Fibroblast of skin of back (primary cell): ENCODE measurements at places on chromosomes 5 and 9.
A peak's percentile ranks its signal among the peaks of the same experiment; 100 is the strongest.

DNA sequence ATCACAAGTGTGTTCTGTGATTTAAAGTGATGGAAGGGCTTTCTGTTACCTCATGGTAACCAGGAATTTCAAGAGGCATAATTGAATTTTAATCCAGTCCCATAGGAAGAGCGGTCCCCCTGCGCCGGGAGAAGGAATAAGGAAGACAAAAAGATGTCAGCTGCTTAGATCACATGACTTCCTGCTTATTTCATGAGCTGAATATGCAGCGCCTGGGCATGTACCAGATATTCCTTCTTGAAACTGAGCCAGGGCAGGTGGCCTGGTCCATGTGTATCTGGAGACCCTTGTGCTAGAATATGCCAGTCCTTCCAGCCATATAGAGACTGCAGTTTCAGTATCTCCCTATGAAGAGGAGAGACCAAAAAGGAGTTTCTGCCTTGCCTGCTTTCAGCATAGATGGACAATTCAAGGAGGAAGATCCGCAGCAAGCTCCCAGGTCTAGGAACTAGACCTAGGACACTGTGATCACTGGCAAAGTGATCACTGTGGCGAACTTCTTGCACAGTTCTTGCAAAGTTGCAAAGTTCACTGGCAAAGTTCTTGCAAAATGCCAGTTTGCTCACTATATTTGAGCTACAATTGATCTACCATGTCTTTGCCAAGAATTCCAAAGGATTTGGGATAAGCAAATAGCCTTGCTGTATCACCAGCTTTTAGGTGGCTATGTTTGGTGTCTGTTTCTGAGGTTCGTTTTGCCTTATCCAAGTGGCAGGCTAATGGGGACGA lies 102.9 kb upstream of the PHYKPL start:
- DNase-seq, result no peak

- peak; percentile 43 for DNase-seq
Observed at GRCh38 chr9:15606643-15607472, 54.0 kb downstream of the CCDC171 start.

- DNase-seq, result no peak
Observed at GRCh38 chr5:113125371-113125770, 148.8 kb downstream of the DCP2 start.

DNA sequence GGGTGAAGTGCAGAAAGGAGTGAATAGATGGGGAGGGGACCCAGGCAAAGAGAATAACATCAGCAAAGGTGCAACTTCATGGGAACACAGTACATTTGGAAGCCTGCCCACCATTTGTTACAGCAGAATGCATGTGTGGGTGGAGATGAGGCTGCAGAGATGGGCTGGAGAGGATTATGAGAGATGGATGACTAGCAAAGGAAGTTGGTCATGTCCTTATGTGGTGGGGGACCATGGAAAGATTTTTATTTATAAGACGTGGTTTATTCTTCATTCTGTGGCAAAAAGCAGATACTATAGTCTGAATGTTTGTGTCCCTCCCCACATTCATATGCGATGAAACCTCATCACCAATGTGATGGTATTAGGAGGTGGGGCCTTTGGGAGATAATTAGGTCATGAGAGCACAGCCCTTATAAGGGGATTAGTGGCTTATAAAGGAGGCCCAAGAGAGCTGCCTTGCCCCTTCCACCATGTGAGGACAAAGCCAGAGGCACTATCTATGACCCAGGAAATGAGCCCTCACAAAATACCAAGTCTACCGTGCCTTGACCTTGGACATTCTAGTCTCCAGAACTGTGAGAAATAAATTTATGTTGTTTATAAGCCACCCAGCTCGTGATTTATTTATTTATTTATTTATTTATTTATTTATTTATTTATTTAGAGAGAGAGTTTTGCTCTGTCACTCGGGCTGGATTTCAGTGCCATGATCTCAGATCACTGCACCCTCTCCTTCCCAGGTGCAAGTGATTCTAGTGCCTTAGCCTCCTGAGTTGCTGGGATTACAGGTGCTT lies 483.7 kb downstream of the RAB3C start:
- peak; percentile 68 for DNase-seq

DNA sequence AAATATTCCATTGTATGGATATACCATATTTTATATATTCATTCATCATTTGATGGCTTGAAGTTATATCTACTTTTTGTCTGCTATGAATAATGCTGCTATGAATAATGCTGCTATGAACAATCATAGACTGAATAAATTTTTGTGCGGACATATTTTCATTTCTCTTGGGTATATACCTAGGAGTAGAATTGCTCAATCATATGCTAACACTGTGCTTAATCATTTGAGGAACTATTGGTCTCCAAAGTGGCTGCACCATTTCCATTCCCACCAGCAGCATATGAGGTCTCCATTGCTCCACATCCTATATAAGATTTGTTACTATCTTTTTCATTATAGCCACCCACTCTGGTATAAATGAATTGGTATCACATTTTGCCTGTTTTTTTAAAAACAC lies 18.3 kb upstream of the TEK start:
- no peak for DNase-seq

- no peak for DNase-seq
Observed at GRCh38 chr5:40733879-40734563, 21.7 kb downstream of the TTC33 start.

DNA sequence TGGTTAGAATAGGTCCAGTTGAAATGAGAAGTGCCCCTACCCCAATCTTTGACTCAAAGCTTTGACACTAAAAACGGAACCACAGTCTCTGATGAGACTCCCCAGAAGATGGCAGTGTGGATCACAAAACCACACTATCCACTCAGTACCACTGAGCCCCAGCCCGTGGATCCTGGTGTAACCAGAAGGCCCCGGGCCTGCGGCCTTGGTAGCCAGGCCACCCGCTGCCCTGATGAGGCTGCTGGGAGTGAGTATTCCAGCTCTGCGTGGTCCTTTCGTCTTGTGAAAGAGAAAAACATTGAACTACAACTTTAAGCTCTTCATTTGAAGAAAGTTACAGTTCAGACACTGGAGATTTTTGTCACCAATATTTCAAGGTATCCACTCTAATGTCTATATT lies 42.2 kb upstream of the FBP1 start:
- DNase-seq, result peak; percentile 84
